Cortex of kidney (tissue), 1 donor: ENCODE measurements at places on chromosomes 3 and 15.

DNA sequence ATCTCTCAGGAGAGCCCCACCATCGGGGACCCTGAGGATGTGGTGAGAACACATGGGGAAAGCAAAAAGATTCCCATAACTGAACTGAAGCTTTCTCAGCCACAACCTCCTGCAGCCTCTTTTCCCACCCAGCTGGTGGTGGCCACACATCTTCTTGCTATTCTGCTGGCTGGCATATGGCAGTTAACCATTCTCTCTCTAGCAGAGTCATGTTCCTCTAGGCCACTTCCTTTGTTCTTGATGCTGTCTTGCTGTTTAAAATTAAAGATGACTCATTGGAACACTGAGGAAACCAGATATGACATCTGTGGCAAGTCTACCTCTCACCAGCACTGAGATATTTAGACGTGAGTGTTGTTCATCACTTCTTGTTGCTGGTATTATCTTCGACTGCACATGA, 180.3 kb upstream of the ROBO2 start:
- DNase-seq: no peak

- no peak for DNase-seq
These were observed 46.0 kb downstream of the SLC7A14 start for GRCh38 chr3:170539897-170540296.

DNA sequence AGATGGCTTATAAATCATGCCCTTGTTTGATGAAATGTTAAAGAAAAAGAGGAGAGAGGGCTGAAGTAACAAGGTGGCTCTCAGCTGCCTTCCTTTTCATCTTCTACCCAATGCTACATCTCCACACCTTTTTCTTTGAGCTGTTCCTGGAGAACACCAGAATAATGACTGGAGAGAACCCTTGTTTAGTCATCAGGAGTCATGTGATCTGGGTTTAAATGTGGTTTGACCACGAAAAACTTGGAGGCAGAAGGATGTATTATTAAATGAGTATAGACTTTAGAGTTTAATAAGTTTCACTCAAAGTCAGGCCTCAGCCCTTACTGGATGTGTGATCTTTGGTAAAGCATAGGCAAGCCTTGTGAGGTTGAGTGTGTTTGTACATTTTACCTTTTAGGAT, 230.3 kb upstream of the TBL1XR1 start:
- DNase-seq: no peak

GRCh38 chr3:197024881-197025735, 4.5 kb downstream of the MELTF start:
- no peak for DNase-seq

GRCh38 chr3:113405180-113405579, 36.1 kb downstream of the CFAP44 start:
- DNase-seq: no peak

DNA sequence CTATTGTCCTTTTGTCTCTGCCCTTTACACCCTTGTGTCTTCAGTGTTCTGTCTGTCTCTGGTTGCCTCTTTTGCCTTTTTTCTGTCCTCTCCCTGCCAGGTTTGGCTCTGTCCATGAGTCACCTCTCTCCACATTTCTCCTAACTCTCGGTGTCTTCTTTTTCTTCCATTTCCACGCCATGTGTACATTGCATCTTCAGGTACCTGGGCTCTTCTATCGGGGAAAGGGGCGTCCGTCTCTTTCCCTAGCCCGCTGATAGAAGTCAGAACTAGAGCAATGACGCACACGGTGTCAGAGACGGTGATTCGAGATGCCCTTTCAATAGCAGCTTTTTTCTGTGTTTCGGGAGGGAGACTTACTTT, 641 bp downstream of the OPA1 start:
- DNase-seq: no peak

DNA sequence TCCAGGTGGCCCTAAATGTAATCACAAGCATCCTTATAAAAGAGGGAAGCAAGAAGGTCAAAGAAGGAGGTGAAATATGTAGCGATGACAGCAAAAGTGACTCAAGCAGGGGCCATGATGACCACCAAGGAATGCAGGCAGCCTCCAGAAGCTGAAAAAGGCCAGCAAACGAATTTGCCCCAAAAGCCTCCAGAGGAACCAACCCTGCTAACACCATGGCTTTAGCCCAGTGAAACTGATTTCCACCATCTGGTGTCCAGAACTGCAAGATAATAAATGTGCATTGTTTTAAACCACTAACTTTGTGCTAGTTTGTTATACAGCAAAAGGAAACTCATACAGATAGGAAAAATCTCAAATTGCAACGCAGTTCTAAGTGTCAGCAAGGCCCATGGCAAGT, 23.0 kb upstream of the RBSN start:
- no peak for DNase-seq

DNA sequence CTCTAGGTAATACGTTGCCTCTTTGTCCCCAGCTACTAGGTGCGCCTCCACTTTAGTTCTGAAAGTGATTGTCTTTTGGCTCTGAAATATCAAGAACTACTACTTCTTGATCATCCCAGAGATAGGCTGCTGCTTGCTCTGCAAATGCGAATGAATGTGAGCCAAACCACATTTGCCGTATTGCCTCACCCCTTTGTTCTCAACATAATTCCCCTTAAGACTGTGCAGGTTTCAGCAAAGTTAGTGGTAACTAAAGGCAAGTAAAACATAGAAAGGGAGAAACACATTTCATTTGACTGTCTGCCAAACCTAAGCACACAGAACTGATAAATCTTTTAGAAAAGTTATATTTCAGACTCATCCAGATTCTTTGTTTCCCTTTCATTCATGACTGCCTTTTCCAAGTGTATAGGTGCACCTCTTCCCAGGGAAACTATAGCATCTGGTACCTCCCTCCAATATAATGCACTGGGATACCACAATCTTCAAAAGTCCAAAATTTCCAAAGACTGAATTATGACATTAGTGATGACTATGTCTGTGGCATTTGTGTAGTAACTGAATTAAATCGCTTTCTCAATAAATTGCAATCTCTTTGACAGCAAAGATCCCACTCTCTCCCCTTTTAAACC, 720.6 kb upstream of the CBLB start:
- DNase-seq: no peak

DNA sequence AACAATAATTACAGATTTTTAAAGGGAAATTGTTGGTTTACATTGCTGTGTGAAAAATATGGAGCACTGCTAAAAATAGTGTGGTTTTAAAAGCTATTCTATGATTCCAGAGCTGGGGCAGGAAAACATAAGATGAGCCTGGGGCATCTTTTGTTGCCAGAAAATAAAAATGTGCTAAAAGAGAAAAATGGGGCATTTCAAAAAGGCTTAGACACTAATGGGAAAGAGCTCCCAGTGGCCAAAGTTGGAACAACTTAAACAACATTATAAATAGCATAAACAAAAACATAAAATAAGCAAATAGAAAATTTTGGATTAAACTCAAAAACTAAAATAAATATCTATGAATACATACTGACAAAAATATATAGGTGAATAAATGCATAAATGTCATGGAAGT, 478.9 kb downstream of the NLGN1 start:
- no peak for DNase-seq

DNA sequence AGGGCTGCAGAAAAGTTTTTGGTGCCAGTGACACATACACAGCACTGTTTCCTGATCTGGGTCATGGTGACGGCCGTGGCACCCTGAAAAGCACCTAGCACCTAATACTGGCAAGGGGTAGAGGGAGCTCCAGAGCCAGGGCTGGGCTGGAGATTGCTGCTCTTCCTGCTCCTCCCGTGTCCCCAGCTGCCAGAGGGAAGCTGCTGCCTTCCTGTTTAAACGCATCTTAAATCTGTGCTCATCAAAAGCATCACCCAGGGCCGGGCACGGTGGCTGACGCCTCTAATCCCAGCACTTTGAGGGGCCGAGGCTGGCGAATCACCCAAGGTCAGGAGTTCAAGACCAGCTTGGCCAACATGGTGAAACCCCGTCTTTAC, 156.7 kb upstream of the MEF2A start:
- DNase-seq: no peak

DNA sequence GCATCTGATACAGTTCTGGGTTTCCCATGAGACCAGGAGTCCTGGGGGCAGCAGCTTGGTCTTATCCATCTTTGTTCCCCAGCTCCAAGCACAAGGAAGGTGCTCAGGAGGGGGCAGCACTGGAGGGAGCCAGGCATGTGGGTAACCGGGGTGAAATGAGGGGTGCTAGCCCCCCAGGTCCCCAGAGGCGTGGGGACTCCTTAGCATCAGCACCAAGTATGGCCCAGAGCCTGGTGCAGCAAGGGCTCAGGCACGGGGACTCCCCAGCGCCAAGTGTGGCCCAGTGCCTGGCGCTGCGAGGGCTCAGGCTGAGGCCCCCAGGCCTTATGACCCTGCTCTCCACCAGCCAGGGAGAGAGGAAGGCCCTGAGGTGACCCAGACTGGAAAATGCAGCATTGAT, 94.1 kb downstream of the CHSY1 start:
- DNase-seq: no peak

- no peak for DNase-seq
These were observed 26.4 kb downstream of the LNP1 start for GRCh38 chr3:100427699-100428098.

- no peak for DNase-seq
These were observed 28.9 kb downstream of the POLR2M start for GRCh38 chr15:57735431-57735830.

GRCh38 chr15:98744506-98744905, 96.2 kb downstream of the IGF1R start:
- DNase-seq: no peak

- no peak for DNase-seq
These were observed 10.3 kb upstream of the ABHD10 start for GRCh38 chr3:111968319-111969054.

GRCh38 chr15:69468241-69469121, 15.9 kb downstream of the RPLP1 start:
- DNase-seq: no peak

GRCh38 chr3:58010562-58010961, 2.3 kb downstream of the FLNB start:
- DNase-seq: no peak

- DNase-seq: no peak
These were observed 529.2 kb downstream of the TUSC7 start for GRCh38 chr3:117238806-117239205.

GRCh38 chr15:51718746-51719145, 18.7 kb downstream of the LYSMD2 start:
- DNase-seq: no peak

- no peak for DNase-seq
These were observed 784 bp upstream of the SAMMSON start for GRCh38 chr3:69998759-69999139.

- no peak for DNase-seq
These were observed 26.7 kb downstream of the SLC12A8 start for GRCh38 chr3:125185805-125186204.

DNA sequence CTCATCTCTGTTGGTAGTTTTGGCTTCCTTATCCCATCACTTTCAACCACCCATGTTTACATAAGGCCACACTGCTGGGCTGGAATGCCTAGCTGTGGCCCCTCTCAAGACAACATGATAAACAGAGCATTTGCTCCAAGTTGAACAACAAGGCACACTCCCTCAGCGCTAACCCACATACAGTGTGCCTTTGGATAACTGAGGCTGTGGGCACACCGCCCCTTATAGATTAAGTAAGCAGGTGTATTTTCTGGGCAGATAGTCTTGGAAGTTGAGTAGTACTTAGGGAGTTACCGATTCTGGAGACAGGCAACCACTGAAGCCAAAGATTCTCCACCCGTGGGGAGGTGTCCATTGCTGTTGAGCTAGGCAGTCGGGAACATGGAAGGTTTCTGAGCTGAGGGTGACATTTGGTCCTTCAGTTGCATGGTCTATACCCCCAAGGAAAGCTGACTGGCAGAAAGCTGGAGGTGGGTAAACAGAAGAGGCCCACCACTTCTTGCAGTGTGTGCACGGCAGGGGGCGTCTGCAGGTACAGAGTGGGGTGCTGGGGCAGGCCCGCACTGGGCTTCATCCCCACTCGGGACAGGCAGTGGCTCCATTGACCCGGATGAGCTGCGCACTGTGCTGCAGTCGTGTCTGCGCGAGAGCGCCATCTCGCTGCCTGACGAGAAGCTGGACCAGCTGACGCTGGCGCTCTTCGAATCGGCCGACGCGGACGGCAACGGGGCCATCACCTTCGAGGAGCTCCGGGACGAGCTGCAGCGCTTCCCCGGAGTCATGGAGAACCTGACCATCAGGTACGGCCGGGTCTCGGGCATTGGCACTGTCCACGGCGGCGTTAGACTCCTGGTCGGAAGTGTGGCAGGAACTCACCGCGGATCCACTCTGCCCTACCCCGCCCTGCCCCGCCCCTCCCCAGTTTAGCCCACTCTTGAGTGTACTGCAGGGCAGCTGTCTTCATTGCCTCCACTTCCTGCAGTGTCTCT, 16.8 kb downstream of the NOX5 start:
- no peak for DNase-seq

GRCh38 chr3:169931747-169932520, 20.6 kb downstream of the SAMD7 start:
- DNase-seq: no peak

DNA sequence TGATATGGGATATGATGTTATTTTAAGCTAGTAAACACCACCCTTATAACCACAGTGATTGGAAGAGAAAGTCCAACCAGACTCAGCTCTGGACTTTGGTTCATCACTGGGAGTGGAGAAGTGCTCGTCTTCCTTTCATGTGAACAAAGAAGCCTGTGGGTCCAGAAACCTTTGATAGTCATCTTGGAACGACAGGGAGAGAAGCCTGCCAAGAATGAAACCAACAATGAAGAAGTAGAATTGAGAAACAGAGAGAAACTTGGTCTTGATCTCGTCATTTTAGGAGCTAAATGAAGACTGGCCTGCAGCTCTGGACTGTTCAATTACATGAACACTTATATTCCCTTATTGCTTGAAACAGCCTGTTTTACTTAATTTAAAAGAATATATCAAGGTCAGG, 13.1 kb upstream of the SLC35G2 start:
- DNase-seq: no peak

GRCh38 chr3:56355570-56356185, 112.6 kb downstream of the ERC2 start:
- no peak for DNase-seq

GRCh38 chr3:135922903-135923250, 42.7 kb upstream of the PPP2R3A start:
- no peak for DNase-seq

GRCh38 chr3:85483986-85484385, 525.2 kb downstream of the CADM2 start:
- no peak for DNase-seq

GRCh38 chr3:13642597-13642996, 93.7 kb downstream of the FBLN2 start:
- DNase-seq: no peak

- no peak for DNase-seq
These were observed 6.3 kb upstream of the MUC20 start for GRCh38 chr3:195714380-195715011.

DNA sequence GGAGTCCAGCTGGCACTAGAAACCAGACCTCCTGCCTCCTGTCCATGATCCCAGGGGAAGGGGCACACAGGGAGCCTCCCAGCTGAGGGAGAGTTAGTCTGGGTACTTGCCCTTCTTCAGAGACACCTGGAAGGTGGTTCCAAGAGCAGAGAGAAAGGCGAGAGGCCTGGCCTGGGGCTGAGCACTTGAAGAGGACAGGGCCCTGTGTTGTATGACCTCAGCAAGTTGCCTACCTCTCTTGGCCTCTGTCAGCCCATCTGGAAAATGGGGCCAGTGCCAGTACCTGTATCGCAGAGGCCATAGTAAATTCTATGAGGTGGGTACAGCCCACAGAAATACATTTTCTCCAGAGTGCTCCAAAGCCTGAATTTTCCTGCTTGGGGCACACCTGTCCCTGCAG, 19.5 kb downstream of the PTH1R start:
- no peak for DNase-seq
